ENCODE measurements at places on chromosomes 6 and 20.

DNA sequence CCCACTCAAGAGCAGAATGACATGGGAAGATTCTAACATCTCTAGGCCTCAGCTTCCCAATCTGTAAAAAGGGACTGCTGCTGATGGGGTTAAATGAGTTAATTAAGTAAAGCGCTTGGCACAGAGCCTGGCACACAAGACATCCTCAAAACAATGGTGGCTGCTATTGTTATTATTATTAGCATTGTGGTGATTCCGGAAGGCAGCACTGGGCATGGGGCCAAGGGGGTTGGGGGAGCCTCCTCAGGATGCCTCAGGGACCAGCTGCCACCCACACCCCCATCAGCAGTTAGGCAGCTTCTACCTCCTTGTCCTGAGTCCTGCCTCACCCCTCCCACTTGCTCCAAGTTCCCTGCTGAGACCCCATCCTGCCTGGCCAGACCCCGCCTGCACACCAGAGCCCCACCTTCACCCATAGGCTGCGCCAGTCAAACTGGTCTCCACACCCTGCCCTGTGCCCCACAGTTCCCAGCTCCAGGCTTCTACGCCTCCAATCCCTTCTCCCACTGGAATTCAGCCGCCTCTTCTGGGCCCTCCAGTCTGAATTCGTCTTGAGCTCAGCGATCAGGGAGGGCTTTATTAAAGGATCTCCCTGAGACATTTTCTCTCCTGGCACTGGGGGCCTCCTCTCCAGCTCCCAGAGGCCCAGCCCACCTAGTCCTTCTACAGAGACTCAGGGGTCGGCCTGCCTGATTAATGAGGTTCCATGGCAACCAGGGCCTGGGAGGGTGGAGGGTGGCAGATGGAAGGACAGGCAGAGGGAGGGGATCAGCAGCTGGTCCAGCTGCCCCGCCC lies 1.5 kb downstream of the E2F1 start:
- no peak for DNase-seq

DNA sequence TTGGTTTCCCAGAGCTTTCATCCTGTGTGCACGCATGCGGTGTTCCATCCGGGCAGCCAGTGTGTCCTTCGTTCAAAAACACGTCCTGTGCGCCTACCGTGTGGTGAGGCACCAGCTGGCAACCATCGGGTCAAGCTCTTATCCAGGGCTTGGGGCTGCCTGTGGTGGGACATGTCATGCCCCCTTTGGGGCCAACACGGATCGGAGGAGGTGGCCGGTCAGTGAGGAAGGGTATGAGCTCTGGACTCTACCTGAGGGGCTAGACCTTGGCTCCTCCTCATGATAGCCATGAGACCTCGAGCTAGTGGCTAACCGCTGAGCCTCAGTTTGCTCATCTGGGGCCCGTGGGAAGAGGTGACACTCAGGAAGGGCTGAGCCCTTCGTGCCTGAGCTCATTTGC lies 158.5 kb upstream of the PMEPA1 start:
- no peak for DNase-seq

- DNase-seq = no peak
Measured at GRCh38 chr20:51526754-51527153, 15.8 kb downstream of the NFATC2 start.

- no peak for DNase-seq
Measured at GRCh38 chr6:142462260-142462659, 160.5 kb downstream of the ADGRG6 start.

GRCh38 chr6:26345832-26346231 lies 19.2 kb upstream of the BTN3A2 start:
- DNase-seq = no peak

- no peak for DNase-seq
Measured at GRCh38 chr20:7622399-7622961, 317.8 kb downstream of the HAO1 start.

DNA sequence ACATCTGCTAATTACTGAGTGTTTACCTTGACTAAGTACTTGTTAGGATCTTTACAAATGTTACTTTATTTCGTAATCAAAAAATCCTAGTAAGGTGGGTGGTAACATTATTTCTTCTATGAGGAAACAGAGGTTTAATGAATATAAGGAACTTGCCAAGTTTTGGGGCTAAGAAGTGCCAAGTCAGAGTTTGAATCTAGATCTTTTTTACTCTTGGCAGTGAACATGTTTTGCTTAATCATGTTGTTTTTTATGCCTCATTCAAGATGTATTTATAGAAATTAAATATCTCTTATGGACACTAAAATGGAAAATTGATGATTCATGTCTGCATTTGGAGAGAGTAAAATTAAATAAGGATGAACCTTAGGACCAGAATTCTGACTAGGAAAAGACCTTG lies 393.7 kb downstream of the UTRN start:
- peak; percentile 11 for DNase-seq

DNA sequence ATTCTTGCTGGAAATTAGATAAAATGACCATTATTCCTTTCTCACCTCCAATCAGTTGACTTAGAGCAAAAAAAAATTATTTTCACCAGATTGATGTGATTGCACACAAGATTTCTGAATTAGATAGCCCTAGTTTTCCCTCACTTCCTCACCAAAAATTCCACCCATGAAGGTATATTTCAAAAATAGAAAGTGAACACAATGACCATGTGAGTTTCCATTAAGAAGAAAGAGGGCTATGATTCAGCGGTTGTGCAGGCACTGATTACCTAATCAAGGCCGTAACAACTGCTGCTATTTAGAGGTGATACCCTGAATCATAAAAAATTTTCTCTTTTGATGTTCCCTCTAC lies 19.5 kb upstream of the RALGAPA2 start:
- DNase-seq = no peak

GRCh38 chr20:63292292-63292701 lies 689 bp upstream of the COL20A1 start:
- DNase-seq = no peak

- no peak for DNase-seq
Measured at GRCh38 chr20:57874141-57874540, 164.3 kb upstream of the PMEPA1 start.

DNA sequence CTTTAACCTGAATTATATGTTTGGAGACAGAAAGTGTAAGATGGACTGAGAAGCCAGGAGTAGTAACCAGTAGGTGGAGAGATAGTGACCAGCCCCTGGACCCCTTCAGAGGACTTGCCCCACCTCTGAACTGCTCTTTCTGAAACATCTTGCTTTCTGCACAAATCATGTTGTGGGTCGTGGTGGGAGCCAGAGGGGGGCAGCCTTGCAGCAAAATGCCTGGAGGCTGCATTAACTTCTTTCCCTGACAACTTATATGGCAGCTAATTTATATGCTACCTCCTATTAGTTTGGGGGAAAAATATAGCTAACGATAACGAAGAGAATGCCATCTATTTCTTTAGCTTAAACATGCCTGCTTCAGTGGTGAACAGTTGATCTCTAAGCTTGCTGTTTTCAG lies 859.8 kb downstream of the MAFB start:
- no peak for DNase-seq

GRCh38 chr6:132959639-132960326 lies 145.4 kb downstream of the RPS12 start:
- no peak for DNase-seq

DNA sequence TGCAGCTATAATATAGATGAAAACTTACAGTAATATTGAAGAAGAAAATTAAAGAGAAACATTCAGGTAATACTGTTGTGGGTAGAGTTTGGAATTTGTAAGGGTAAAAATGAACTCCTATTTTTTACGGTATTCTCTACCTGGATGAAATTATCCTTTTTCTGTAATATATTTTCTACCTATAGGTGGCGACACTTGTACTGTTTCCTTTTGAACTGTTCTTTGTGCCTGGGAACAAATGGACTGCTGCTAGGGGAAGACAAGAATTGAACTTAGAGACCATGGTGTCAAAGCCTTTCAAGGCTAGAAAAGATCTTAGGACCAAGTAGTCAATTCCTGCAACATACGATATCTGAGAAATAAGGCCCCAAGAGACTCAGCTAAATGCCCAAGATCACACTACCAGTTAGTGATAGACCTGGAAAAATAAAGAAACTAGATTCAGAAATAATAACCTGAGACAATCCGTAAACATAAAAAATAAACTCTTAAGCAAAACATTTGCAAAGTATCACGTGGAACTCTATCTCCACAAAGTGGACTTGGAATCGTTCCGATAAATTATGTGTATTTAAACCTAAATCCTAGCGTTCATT lies 383.8 kb downstream of the TFAP2A start:
- peak; percentile 13 for DNase-seq

- no peak for DNase-seq
Measured at GRCh38 chr20:20969701-20970280, 136.4 kb downstream of the LINC00237 start.

DNA sequence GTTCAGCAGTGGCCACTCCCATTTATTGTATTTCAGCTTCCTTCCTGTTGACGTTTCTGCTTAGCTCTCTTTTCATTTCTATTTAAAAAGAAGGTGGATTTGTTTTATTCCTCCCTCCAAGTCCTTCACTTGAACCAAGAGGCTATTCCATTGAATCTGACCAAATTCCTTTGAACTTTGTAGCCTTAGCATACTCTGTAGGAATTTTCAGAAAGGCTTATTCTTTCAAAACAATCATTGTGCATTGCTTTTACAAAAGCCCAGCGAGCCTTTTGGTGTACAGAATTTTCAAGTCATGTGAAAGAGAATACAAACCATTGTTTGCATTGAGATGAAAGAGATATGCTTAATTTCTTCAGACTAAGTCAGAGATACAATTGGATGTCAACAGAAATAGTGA lies 151.0 kb upstream of the INSM1 start:
- no peak for DNase-seq

GRCh38 chr6:112144145-112144926 lies 56.9 kb downstream of the FAM229B start:
- no peak for DNase-seq

DNA sequence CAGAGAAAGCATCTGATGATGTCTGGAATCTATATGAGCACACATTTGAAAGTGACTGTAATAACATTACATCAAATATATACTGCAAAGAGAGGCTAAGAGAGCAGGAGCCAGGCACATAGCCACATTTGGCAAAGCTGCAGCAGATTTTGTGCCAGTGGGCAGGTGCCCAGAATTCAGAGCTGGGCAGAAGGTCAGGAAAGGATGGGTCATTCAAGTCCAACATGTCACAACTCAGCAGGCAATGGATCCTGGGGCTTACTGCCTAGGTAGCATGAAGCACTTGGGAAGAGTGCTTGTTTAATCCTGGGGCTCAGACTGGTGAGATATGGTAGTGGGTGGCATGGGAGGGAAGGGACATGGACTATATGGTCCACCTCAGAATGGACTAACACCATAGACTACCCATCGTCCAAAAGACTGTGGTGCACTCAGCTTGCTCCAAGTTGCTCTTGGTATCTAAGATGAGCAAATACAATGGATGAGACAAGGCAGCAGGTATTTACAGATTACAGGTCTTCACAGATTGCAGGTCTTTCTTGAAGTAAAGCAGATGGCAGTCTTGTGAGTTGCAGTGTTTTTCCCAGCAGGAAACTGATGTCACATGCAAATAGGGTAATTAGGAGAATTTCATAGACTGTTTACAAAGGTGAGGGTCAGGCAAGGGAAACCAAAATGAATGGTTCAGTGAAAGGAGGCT lies 31.2 kb upstream of the SHLD1 start:
- DNase-seq = peak; percentile 9

DNA sequence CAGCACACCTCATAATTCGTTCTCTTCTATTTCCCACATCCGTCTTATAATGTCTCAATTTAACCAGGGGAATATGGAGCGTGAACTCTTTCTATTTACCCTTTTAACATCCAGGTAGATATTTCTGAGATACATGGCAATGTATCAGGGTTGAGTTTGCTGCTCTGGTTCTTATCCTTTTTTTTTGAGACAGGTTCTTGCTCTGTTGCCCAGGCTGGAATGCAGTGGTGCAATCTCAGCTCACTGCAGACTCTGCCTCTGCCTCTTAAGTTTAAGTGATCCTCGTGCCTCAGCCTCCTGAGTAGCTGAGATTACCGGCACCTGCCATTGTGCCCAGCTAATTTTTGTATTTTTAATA lies 36.5 kb downstream of the KLHL31 start:
- no peak for DNase-seq

DNA sequence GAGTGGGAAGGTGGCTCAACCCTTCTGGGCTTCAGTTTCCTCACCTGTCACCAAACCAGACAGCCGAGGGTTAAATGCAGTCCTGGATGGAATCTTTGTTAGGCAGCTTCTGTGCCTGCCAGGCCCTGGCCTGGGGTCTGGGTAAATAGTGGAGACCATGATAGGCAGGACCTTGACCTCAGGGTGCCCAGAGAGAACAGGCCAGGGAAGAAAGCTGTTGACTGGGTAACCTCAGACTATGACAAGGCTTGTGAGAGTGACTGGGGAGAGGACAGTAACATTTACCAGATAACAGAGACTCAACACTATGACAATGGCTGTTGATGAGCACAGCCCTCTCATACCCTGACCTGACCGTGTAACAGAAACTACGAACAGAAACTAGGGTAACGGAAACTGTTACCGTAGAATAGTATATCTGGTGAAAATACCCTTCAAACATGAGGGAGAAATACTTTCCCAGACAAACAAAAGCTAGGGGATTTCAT lies 218.3 kb downstream of the PREX1 start:
- DNase-seq = no peak

DNA sequence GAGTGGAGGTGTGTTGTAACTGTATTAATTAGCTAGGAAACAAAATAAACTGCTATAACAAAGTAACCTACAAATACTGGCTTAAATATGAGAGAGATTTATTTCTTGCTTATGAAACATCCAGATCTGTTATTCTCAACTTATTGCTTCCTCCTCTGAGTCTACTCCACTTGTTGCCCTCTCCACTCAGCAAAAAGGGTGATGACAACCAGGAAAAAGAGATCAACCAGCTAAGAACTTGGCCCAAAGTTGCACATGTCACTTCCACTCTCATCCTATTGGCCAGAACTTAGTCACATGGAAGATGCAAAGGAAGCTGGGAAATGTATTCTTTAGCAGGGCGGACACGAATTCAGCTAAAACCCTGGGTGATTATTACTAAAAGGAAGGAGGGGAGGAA lies 5.2 kb upstream of the TP53RK start:
- DNase-seq = peak; percentile 26

- DNase-seq = no peak
Measured at GRCh38 chr20:10761786-10762185, 88.0 kb upstream of the JAG1 start.

DNA sequence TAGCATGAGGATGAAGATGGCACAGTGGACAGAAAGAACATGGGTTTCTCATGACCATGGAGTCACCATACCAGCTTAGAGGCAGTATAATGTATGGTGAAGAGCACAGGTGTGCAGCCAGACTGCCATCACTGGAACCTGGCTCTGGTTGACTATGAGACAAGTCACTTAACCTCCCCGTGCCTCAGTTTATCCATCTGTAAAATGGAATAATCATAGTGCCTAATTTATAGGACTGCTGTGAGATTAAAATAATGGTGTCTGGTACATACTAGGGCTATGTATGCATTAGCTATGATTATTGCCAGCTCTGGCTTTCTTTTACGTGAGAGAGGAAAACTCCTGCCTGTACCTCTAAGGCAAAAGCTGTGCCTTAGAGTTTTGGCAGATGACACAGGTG lies 19.4 kb downstream of the SLC35B3 start:
- no peak for DNase-seq

DNA sequence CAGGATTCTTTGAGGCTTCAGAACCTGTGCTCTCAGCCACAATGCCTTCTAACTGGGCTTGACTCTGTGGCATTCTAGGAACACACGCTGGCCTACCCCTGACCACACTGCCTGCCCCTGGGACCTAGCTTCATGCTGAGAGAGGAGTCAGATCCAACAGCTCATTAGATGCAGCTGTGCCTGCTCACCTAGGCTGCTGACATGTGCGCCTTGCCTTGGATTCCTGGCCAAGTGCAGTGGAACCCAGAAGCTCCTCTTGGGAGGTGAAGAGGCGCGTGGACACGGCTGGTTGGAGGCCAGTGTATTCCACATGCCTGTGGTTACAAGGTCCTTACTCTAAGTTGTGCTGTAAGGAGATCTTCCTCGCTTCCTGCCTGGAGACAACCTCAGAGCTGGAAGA lies 24.7 kb upstream of the KCNK16 start:
- no peak for DNase-seq

All from midbrain (tissue), 1 donor.